Activated naive CD4-positive, alpha-beta T cell treated with anti-CD3 and anti-CD28 coated beads for 36 hours (primary cell): ENCODE measurements at places on chromosomes 4 and X. TPM values are rescaled to one million over a fixed set of nuclear protein-coding genes. Genes with fewer than 3 reads are reported as not detected.
A peak's percentile ranks its signal among the peaks of the same experiment; 100 is the strongest.

DNA sequence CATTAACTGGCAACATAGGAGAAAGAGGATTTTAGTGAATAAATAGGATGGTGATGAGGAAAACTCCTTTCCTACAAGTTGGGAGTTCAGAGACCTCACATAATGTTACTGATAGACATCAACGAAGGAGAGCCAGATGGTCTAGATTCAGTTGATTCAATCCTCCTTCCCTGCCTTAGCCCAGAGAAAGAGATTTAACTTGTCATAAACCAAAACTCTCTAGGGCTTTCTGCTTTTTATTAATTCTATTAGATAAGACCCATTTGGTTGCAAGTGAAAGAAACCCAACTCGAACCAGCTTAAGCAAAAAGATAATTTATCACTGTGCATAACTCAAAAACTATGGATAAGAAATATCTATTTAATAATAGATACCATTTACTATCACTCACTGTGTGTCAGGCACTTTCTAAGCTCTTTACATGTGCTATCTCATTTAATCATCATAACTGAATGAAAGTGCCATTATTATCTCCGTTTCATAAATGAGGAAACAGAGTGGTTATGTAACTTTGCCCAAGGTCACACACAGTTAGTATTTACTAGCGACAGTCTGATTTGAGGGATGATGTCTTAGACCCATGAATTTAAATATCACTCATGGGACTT, 4.3 kb upstream of the UNC5C start:
- no peak overlapping the region for H3K4me3 ChIP-seq
- no peak overlapping the region for H3K27ac ChIP-seq
- DNase-seq, result no peak
- H3K36me3 ChIP-seq, result no peaks in the 10 kb centered on the region
- H3K27me3 ChIP-seq, result peaks cover 27% of the 10 kb centered on the region

DNA sequence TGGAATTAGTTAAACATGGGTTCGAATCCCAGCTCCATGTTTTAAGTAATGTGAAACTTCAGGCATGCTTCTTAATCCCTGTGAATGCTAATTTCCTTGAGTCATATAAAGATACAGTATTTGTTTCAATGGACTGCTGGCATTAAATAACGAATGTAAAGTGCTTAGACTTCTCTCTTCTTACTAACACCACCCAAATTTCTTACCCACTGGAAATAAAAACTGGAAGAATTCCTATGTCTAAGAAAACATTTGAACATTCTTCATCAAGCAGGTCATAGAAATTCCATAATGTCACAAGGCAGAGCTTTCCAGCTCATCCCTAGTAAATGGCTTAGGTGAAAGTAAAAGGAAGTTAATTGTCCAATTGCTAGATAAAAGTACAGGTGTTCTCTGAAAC, 172.5 kb downstream of the ANK2 start:
- H3K4me1 ChIP-seq, result no peaks in the 10 kb centered on the region
- no peaks in the 10 kb centered on the region for H3K27me3 ChIP-seq
- no peak overlapping the region for H3K4me3 ChIP-seq
- no peaks in the 10 kb centered on the region for H3K36me3 ChIP-seq
- no peak overlapping the region for H3K27ac ChIP-seq

Gene FAM241A
- total RNA-seq, result 2.2 TPM

- no peaks in the 10 kb centered on the region for H3K36me3 ChIP-seq
- no peak overlapping the region for H3K4me3 ChIP-seq
- H3K27me3 ChIP-seq, result no peaks in the 10 kb centered on the region
- H3K4me1 ChIP-seq, result peaks cover 4% of the 10 kb centered on the region
Measured at GRCh38 chr4:7717946-7718490, 221.6 kb downstream of the AFAP1 start.

- H3K27me3 ChIP-seq, result no peaks in the 10 kb centered on the region
- no peaks in the 10 kb centered on the region for H3K4me1 ChIP-seq
- H3K36me3 ChIP-seq, result no peaks in the 10 kb centered on the region
- H3K27ac ChIP-seq, result no peak overlapping the region
- no peak for DNase-seq
Measured at GRCh38 chr4:58560736-58561135, 1450.6 kb upstream of the IGFBP7 start.

DNA sequence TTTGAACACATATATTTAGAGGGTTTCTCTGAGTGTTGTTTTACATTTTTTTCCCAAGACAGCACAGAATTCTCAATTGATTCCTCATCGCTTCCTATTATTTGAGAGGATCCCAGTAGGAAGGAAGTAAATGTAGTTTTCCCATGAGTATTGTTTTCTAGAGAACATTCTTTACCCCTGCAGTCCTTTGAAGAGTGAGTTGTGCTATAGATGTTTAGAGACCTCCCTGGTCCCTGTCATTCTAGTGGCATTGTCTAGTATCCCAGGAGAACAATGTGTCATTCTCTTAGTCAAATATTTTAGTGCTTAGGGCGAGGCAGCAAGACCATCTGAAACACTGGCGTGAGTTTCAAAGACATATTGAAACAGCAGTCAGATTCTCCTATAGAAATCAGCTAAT, 32.5 kb downstream of the SORBS2 start:
- H3K27ac ChIP-seq, result no peak overlapping the region
- no peak overlapping the region for H3K4me3 ChIP-seq
- H3K4me1 ChIP-seq, result no peaks in the 10 kb centered on the region
- peaks cover 4% of the 10 kb centered on the region for H3K27me3 ChIP-seq
- no peak for DNase-seq

Gene MAGEA12
- total RNA-seq, result not detected

DNA sequence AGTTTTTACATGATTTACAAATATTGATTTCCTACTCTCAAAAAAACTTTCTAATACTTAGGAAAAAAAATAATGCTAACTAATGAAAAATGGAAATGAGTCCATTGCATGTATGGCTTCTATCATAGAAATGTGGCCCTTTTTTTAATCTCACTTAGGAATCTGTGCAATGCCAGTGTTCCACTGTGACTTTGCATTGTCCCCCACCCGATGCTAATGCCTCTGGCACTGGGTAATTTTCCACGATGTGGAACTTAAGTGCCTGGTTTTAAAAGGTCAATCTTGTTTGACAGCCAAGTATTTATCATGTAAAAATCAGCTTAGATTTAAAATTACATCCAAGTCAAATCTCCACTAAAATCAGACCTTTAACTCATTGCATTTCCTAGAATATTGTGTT, 53.1 kb downstream of the SPATA4 start:
- H3K36me3 ChIP-seq, result no peaks in the 10 kb centered on the region
- no peak for DNase-seq
- no peak overlapping the region for H3K4me3 ChIP-seq
- peaks cover 4% of the 10 kb centered on the region for H3K27me3 ChIP-seq
- no peaks in the 10 kb centered on the region for H3K4me1 ChIP-seq
- H3K27ac ChIP-seq, result no peak overlapping the region

DNA sequence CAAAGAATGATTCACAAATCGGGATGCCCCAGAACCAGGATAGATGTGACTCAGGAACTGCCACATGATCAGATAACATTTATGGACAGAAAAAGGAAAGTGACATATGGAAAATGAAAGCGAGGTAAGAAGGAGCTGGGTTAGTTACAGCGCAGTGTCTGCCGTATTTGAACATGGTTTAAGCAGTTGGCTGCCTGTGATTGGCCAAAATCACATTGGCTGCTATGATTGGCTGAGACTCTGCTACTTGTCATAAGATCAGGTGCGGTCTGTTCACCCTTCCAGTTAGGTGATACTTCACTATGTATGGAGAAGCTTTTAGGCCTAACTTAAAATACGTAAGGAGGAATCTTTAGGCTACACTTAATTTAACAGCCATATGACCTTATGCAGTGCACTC, 322.7 kb upstream of the HAND2 start:
- DNase-seq, result no peak
- H3K4me1 ChIP-seq, result no peaks in the 10 kb centered on the region
- H3K27ac ChIP-seq, result no peak overlapping the region
- H3K27me3 ChIP-seq, result no peaks in the 10 kb centered on the region
- no peaks in the 10 kb centered on the region for H3K36me3 ChIP-seq

DNA sequence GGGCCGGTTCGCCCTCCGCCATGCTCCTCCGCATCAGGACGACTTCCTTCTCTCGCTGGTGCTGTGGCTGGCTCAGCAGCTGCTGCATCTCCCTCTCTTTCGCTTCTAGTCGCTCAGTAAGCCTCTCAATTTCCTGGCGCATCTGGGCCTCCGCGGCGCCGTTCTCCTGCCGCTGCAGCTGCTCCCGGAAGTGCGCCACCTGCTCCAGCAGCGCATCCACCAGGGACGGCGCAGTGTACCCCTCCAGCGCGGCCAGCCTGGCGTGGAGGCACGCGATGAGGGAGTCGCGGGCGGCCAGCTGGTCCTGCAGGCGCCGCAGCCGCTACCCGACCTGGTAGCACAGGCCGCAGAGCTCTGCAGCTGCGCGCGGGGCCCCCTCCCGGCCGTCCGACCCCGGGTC, 97.4 kb upstream of the MED14 start:
- H3K36me3 ChIP-seq, result no peaks in the 10 kb centered on the region
- H3K4me3 ChIP-seq, result no peak overlapping the region
- H3K27ac ChIP-seq, result no peak overlapping the region

DNA sequence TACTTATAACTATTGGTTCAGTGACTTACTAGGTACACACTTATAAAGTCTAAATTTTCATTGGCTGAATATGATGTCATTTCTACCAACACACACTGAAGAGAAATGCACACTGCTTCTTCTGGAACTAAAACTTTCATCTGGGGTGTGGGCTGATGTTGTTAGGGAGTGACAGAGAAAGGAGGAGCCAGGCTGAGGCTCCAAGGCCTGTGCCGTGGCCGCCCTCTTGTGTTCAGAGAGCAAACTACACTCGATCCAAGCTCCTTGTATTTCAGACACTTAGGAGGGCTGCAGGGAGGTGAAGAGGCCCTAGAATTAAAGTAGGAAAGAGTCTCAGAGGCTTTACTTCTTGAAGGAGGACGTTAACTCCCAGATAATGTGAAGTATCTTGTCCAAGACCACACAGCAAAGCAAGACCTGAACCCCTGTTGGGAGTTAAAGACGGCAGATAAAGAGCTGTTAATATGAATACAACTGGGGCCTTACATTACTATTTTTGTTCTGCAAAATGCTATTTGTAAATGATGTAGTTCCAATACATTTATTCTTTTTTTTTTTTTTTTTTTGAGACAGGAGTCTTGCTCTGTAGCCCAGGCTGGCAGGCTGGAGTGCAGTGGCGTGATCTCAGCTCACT, 137.5 kb downstream of the AFAP1 start:
- H3K27ac ChIP-seq, result peak overlapping the region; percentile 65
- H3K27me3 ChIP-seq, result no peaks in the 10 kb centered on the region
- peaks cover 18% of the 10 kb centered on the region for H3K4me1 ChIP-seq
- H3K36me3 ChIP-seq, result peaks cover 21% of the 10 kb centered on the region

Gene UNC5C
- total RNA-seq, result not detected

GRCh38 chr4:150123796-150124677, 45.8 kb downstream of the DCLK2 start:
- no peaks in the 10 kb centered on the region for H3K36me3 ChIP-seq
- H3K27ac ChIP-seq, result no peak overlapping the region
- H3K4me3 ChIP-seq, result no peak overlapping the region

DNA sequence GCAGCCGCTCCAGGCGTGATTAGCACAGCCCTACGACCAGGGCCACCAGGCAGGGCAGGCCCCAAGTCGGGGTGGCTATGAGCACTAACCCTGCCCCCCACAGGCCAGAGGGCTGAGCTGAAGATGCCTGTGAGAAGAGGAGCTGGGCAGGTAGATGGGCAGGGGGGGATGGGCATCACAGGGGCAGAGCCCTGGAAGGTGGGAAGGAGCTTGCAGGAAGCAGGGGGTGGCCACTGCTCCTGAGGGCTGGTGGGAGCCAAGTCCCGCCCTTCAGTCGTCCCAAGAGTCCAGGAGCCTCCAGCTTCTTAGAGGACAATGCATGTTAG, 7.3 kb upstream of the MXD4 start:
- no peak overlapping the region for H3K27ac ChIP-seq
- no peak overlapping the region for H3K4me3 ChIP-seq
- no peaks in the 10 kb centered on the region for H3K27me3 ChIP-seq
- DNase-seq, result no peak

- no peaks in the 10 kb centered on the region for H3K4me1 ChIP-seq
- no peak for DNase-seq
- H3K4me3 ChIP-seq, result no peak overlapping the region
- H3K36me3 ChIP-seq, result no peaks in the 10 kb centered on the region
- H3K27me3 ChIP-seq, result no peaks in the 10 kb centered on the region
Measured at GRCh38 chrX:85499400-85499799, 119.9 kb upstream of the POF1B start.

GRCh38 chr4:186798951-186799659, 75.4 kb upstream of the FAT1 start:
- H3K27me3 ChIP-seq, result no peaks in the 10 kb centered on the region
- no peak overlapping the region for H3K27ac ChIP-seq
- DNase-seq, result no peak
- no peak overlapping the region for H3K4me3 ChIP-seq
- no peaks in the 10 kb centered on the region for H3K36me3 ChIP-seq

- H3K4me3 ChIP-seq, result no peak overlapping the region
- H3K27me3 ChIP-seq, result no peaks in the 10 kb centered on the region
- H3K27ac ChIP-seq, result no peak overlapping the region
Measured at GRCh38 chr4:32569861-32570260, 1849.7 kb downstream of the PCDH7 start.

GRCh38 chr4:79597266-79597665, 189.2 kb upstream of the GK2 start:
- H3K4me1 ChIP-seq, result no peaks in the 10 kb centered on the region
- H3K27ac ChIP-seq, result no peak overlapping the region
- H3K27me3 ChIP-seq, result no peaks in the 10 kb centered on the region
- H3K36me3 ChIP-seq, result no peaks in the 10 kb centered on the region

GRCh38 chrX:39896951-39897740, 200.6 kb downstream of the BCOR start:
- no peak overlapping the region for H3K4me3 ChIP-seq
- H3K36me3 ChIP-seq, result no peaks in the 10 kb centered on the region
- DNase-seq, result no peak
- no peaks in the 10 kb centered on the region for H3K27me3 ChIP-seq

- H3K27me3 ChIP-seq, result no peaks in the 10 kb centered on the region
- no peaks in the 10 kb centered on the region for H3K36me3 ChIP-seq
- H3K4me3 ChIP-seq, result no peak overlapping the region
- H3K4me1 ChIP-seq, result no peaks in the 10 kb centered on the region
- no peak overlapping the region for H3K27ac ChIP-seq
Measured at GRCh38 chr4:95268819-95269565, 279.8 kb downstream of the UNC5C start.

Gene KCNIP4
- total RNA-seq, result not detected

Gene GPR119
- total RNA-seq, result not detected

GRCh38 chr4:143391895-143392294, 55.2 kb downstream of the GAB1 start:
- no peak overlapping the region for H3K4me3 ChIP-seq
- H3K27ac ChIP-seq, result no peak overlapping the region
- H3K27me3 ChIP-seq, result peaks cover 22% of the 10 kb centered on the region
- DNase-seq, result no peak
- no peaks in the 10 kb centered on the region for H3K36me3 ChIP-seq

Gene IL2RG
- 144 TPM for total RNA-seq

DNA sequence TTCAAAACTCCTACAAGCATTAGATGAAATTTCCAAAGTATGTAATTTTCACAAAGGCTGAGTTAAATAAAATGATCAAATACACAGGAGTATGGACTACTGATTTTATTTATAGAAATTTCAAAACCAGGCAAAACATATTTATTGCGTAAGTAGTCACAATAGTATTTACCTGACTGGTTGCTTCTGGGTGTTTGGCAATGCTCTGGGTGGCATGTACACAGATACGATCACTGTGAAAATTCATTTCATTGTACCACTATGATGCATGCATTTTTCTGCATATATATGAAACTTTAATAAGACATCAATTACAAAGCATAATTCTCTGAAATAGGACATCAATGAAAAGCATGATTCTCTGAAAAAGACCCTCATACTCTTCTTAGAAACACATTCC, 384.2 kb downstream of the TLL1 start:
- no peak overlapping the region for H3K27ac ChIP-seq
- no peak for DNase-seq
- H3K4me3 ChIP-seq, result no peak overlapping the region
- H3K36me3 ChIP-seq, result no peaks in the 10 kb centered on the region
- no peaks in the 10 kb centered on the region for H3K4me1 ChIP-seq
